Type B pancreatic cell (in vitro differentiated cells): ENCODE measurements at places on chromosomes 1 and 21. TPM values are rescaled to one million over a fixed set of nuclear protein-coding genes. Genes with fewer than 3 reads are reported as not detected.

Gene RHOC
- 131 and 173 TPM in 2 replicates for total RNA-seq

Gene CFAP141
- not detected in 2 replicates for total RNA-seq

Gene CLDN19
- total RNA-seq: 0.33 and 2.3 TPM in 2 replicates

Gene TNFRSF25
- total RNA-seq: 27.0 and 29.4 TPM in 2 replicates

Gene OR2G6
- total RNA-seq: not detected in 2 replicates

Gene AIRE
- total RNA-seq: 0.12 TPM in 1 of 2 replicates, not detected in the other

Gene TTC13
- total RNA-seq: 14.6 and 20.6 TPM in 2 replicates

Gene DNM3
- 1.2 and 2.1 TPM in 2 replicates for total RNA-seq

DNA sequence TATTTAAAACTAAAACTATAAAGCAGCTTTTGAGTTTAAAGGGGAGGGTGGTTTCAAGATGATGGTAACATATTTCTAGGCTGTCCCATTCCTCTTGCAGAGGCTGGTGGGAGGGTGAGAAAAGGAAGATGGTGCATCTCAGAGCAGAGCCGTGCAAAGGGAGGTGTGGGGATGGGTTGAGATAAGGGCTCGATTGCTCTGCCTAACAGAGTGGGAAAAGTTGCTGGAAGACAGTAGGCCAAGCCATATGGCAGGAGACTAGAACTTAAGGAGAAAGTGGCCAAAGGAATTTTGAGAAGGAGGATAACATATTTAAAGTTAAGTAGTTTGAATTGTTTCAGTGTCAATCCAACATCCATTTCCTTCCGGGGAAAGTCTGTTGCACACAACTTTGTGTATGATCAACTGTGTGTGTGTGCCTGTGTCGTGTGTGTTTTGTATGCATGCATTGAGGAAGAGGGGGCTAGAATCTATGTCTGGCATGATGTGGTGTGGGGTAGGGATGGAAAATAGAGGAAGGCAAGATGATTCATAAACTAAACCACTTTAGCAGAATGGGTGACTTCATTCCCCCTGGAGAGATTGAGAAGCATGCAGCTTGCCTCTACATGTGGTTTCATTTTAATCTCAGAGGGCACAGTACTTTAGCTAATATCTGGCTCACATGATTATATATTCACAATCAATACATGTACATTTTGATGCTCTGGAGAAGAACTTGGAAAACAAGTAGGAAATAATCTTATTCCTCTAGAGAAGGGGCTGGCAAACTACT is 145.0 kb upstream of the DNAH14 start:
- no peak for DNase-seq

DNA sequence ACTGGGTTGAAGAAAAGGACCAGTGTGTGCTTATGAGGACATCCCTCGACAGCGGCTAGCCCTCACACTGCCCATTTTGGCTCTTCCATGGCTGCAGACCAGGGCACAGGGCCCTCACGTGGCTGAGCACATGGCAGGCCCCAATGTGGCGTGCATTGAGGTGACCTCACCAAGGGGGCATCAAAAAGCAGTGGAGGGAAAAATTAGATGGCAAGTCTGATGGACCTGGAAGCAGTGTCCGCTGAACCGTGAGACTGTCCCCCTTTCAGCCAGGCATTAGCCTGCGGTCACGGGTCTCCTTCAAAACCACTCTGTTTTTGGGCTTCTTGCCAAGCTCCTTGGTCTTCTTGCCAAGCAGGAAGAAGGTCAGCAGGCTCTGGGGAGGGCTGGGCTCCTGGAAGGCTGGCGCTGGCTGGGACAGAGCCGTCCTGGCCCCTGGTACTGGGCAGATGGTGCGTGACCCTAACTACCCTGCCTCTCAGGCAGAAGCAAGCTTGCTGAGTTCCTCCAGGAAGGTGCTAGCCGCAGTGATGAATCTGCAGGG is 30.8 kb downstream of the TRIM67 start:
- DNase-seq: no peak

DNA sequence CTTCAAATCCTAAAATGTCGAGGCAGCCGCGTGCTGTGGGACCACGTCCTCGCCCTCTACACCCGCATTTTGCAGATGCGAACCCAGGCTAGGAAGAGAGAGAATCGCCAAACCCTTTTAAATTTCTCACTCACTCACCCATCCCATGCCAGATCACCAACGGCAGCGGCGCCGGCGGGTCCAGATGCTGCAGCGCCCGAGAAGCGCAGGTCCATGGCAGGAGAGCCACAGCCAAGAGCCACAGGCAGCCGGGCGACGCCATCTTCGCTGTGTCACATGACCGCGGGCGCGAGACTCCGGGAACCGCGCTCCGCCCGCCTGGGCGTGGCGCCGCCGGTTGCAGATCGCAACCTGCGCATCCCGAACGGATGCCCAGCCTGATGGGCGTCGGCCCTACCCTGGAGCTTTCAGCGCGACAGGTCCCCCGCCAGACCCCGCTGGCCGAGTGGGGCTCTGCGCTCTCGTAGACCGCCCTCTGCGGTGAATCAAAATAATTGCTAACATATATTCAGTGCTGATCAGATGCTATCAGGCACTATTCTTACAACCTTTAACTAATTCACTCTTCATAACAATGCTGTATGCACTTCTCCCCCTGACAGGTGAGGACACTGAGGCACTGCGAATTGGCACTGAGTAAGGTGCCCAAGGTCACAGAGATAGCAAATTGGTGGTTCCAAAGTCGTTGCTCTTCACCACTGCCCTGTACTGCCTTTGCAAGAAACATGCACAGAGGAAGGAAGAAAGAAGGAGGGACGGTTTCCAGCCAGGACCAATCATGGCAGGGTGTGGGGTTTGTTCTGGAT is at the start of gene PPT1:
Gene PPT1, minus strand, starts transcription at position 276 of the 806 bp plus-strand sequence. Its CDS starts 14 bp downstream, at position 262.
- peak; percentile 85 for DNase-seq

DNA sequence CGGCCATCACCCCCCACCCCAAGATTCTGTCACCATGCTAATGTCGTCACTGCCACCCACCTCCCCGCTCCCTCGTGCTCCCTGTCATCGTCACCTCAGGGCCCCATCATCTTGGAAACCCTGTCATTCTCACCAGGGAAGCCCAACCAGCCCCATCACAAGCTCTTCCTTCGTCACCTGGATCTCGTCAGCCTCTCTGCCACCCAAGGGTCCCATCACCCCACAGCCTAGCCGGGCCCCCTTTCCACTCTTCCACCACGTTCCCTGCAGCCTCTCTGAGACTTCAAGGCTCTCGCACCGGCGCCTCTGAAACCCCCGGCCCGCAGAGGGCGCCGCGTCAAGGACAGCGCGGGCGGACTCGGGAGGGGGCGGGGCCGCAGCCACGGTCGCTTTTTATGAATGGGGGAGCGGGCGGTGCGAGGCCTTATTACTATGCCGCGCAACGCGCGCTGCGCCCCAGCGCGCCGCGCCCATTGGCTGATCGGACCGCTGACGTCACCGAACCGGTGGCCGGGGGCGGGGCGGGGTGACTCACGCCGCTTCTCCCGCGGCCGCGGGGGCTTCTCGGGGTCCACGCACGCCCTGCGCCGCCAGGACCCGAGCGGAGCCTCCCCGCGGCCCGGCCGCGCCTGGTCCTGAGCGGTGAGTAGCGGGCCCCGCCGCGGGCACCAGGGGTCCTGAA is at the start of gene GPR3:
Gene GPR3, plus strand, starts transcription at position 527 of the 682 bp plus-strand sequence. CDS start 1,177 bp downstream, outside the sequence.
- DNase-seq: peak; percentile 92

DNA sequence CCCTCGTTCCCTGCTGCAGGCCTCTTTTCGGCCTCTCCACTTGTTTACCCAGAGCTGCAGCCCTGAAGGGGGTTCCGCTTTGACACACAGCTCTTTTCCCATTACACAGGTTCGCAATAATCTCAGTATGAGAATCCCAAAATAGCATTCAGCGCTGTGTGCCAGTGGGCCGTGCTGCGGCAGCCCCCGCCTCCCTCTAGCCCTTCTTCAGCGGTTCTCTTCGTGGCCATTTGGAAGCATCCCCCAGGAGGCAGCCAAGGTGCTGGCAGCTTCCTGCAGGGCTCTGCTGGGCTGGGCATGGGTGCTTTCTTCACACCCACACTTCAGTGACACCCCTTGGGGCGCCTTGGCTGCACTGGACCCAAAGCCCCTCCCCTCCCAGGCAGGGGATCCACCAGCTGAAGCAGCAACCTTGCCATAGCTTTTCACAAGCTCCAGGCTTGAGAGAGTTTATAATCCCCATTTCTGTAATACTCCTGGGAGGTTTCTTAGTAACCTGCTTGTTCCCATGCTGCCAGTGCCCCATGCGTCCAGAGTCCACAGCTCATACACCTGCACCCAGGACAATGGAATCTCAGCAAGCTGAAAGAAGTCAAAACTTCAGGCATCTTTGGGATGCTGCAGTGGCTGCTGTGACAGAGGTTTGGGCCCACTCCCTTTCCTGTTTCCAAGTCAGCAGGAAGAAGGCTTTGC is 8.1 kb downstream of the NCF2 start:
- no peak for DNase-seq

DNA sequence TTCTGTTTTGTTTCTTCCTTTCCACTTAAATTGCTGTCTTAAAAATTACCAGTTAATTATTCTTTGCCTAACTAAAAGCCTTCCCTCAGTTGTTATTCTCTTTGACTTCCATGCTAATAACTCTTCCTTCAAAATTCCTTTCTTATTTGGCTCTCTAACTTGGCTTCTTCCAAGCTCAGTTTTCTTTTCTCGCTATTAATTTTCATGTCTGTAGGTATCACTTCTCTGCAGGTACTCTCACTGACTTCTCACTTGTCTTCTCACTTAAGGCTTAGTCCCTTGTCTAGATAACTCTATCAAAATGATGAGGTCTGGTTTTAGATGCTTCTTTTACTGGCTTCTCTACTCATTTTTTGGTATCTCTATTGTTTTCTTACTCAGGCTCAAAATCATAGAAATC is 10.1 kb downstream of the CDC7 start:
- DNase-seq: no peak

- DNase-seq: no peak
These were observed 13.1 kb upstream of the PSMG1 start for GRCh38 chr21:39196310-39196709.

DNA sequence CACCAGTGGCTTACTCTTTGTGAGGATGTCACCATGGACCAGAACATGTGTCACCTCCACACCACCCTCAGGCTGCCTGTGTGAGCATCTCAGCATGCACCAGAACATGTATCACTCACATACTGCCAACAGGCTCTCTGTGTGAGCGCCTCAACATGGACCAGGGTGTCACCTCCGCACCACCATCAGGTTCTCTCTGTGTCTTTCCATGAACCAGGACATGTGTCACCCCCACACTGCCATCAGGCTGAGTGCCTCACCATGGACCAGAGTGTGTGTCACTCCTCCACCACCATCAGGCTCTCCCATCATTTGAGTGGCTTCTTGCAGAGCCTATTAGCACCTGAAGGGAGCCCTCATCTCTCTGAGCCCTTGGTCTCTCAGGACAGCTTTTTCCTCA is 125.2 kb downstream of the ZNF648 start:
- DNase-seq: no peak

DNA sequence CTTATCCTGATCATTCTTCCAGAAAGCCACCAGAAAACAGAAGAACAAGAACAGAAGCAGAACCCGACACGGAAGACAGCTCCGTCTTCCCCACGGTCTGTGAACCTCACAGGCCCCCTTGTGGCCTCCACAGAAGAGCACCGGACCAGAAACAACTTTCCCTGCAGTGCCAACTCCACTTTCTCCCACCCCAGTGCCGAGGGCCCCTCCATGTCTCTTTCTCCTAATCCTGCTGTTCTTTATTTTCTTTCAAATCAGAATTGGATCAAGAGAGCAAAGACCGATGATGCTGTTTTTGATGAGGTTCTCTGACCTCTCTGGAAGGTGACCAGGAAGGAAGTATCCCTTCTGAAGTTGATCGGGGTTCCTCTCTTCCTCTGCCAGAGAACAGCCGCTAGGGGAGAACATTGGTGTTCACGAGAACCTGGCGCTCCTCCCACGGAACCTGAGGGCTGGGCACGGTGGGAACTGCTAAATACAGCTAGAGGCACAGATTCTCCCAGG is 58.9 kb upstream of the CTTNBP2NL start:
- DNase-seq: no peak

DNA sequence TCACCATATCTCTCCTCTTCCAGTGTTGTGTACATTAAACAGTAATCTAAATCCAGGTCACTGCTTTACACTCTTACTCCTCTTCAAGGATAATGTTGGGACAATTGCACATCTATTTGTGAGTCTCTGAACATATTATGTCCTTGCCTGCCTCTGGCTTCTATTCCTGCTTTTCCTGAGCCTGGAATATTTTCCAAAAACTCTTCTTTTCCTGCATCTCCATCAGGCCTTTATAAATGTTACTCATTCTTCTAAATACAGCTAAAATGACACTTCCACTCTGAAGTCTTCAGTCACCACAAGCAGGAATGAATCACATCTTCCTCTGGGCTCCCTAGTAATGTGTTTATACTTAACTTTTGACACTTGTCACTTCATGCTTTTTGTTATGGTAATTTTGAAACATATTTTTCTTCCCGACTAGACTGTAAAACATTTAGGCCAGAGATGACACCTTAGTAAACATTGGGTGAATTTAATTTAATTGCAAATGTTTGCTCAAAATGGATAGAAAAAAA is 396.0 kb downstream of the LRRIQ3 start:
- no peak for DNase-seq

DNA sequence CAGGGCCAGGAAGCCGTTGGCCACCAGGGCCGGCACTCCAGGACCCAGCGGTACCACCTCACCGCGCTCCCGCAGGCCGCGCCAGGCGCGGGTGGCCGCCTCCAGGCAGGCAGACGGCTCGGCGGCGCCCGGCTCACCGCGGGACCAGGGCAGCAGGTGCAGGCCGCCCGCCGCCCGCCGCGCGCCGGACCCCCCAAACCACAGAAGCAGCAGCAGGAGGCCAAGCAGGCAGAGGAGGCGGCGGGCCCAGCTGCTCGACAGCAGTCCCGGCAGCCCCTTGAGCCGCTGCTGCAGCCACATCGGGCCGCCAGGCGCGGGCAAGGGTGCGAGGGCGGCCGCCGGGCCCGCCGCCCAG is 312 bp downstream of the KIAA2013 start:
- DNase-seq: no peak

DNA sequence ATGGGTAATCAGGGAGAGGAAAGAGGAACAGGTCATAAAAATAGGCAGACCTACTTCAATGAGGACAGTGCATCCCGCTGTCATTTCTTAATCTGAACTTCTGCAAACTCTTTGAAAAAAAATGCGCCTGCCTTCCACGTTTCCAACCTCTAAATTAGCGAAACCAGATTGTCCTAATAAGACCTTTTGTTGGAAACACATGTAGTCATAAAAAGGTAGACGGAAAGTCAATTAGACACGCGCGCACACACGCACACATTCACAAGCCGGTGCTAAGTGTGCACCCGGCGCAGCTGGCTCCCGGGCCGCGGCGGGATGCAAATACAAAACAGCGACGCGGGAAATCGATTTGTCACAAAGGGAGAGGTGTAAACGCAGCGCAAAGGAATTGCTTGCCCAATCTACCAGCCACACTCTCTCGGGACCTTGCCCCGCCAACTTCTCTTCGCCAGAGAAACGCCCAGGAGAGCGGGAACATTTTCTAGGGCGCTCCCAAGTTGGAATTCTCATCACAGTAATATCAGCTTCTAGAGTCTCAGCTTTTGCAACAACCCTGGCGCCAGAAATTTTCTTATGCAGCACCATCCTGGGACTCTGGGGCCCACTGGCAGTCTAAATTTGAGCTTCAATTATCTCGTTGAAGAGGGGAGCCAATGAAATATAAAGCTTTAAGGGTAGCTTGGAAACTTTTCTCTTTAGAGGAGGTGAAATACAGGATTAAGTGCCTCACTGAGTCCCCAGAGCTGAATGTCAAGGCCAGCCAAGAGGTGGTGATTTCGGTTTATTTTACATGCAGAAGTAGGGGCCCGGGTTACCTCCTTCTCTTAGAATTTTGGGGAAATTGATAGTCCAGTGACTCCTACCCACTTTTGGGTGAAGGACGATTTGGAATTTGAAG is 4.5 kb downstream of the PRRX1 start:
- no peak for DNase-seq
